Naive thymus-derived CD4-positive, alpha-beta T cell (primary cell): ENCODE measurements at places on chromosomes 12 and 14. TPM values are rescaled to one million over a fixed set of nuclear protein-coding genes. Genes with fewer than 3 reads are reported as not detected.

DNA sequence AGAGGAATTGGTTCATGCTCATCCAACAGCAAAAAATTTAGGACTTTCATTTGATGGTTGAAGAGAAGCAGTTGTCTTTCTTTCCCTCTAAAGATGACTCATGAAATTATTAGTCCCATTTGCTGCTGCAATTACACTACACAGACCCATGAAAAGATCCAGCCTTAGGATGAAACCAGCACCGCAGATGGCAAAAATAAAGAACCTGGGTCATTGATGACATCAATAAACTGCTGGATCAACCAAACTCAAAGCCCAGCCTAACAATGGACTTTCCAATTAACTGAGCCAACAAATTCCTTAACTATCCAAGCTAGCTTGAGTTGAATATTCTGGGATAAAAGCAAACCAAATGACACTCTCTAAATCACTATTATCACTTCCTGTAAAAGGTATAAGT lies 20.7 kb downstream of the DICER1 start:
- DNase-seq, result no peak

- DNase-seq, result no peak
Measured at GRCh38 chr12:106759526-106760183, 14.8 kb upstream of the RIC8B start.

SERPINA10 gene
- polyA plus RNA-seq, result not detected

SLC7A7 gene
- 1.1 TPM for polyA plus RNA-seq

GRCh38 chr12:85630851-85631250 lies 205.4 kb downstream of the RASSF9 start:
- DNase-seq, result no peak

DNA sequence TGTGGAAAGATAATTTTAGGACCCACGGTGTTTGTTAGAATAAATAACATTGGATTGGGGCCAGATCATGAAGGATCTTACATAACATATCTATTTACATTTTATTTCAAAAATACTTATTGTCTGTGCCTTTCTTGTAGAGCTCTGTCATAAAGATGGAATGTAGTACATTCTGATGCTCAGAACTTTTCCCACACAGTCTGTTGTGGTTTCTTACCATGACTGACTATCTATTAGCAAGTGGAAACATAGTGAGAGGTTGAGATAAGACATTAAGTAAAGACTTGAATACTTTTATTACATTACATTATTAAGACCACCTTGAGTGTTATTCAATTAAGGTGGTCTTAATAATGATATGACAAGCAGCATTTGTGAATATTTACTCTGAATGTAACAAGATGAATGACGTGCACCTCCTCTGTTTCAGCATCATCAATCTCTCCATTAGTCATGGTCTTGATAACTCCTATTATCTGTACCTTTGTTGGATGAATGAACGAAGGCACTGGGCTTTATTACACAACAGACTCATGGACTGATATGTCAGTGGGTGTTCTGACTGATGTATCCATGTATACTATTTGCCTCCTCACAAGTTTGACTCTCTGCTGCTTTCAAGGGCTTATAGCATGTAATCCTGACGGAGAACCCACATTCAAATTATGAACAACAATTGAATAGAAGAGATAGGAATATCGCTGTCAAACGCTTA lies 883.0 kb upstream of the FLRT2 start:
- DNase-seq, result no peak

RHEBL1 gene
- polyA plus RNA-seq, result 1.8 TPM

ALDH1L2 gene
- not detected for polyA plus RNA-seq

KRT86 gene
- polyA plus RNA-seq, result not detected

CCDC177 gene
- polyA plus RNA-seq, result not detected

CLEC2D gene
- polyA plus RNA-seq, result 319 TPM

DPF3 gene
- polyA plus RNA-seq, result 0.66 TPM

TAS2R42 gene
- not detected for polyA plus RNA-seq

MYH6 gene
- not detected for polyA plus RNA-seq

- DNase-seq, result no peak
Measured at GRCh38 chr14:32625211-32625610, 296.1 kb downstream of the AKAP6 start.

GRCh38 chr12:75890660-75891059 lies 140.9 kb downstream of the PHLDA1 start:
- DNase-seq, result no peak

DNA sequence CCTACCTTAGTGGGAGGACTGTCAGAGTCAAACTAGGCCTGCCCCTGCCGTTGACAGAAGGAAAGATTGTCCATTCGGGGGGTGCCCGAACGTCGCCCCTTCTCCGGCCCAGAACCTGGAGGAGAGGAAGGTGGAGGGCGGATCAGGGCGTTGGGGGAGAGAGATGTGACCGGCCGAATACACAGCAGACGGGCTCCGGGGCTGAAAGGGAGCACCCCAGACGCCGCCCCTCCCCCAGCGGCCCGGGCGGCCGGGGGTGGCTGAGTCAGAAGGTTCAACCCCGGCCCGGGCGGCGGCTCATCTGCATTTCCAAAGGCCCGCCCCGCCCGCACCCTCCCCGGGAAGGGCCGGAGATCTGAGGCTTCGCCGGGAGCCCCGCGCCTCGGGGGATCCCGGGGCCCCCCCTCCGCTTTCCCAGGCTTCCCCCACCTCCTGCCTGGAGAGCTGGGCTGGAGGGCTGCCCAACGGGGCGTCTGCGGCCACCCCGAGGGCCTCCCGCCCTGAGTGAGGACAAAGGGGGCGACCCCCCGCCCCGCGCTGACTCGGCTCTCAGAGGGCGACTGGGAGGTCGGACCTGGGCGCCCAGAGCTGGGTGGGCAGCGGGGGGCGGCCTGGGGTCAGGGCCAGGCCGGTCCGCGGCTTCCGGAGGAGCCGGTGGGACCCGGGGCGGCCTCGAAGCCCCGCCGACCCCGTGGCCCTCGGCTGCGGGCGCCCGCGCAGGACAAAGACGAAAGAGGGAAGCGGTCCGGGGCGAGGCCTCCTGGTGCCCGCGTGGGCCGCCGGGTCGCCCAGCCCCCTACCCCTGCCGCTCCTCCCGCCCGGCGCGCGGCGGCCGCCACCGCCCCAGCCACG lies 3.7 kb upstream of the SETD1B start:
- DNase-seq, result peak; percentile 53

- DNase-seq, result no peak
Measured at GRCh38 chr14:45526715-45527549, 273.9 kb upstream of the MIS18BP1 start.

GRCh38 chr12:116346741-116347140 lies 69.2 kb upstream of the MED13L start:
- no peak for DNase-seq

NEUROD4 gene
- polyA plus RNA-seq, result not detected

CABP1 gene
- not detected for polyA plus RNA-seq

DNA sequence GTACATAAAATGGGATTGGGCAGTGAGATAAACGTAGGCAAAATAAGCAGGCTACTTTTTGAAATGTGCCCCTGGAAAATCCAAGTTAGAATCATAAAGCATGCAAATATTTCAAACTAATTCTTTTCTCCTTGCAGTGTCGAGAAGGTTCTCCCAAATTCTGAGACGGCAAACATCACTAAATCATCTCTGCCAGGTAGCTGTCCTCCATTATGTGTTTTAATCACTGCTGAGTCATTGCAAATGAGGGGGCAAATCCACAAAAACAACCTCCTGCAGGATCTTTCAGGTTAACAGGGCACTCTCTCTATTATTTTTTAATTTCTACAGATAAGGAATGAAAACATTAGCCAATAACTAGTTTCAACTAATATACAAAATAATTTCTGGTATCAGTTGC lies 63.2 kb upstream of the RIC8B start:
- no peak for DNase-seq

GRCh38 chr12:110699591-110700445 lies 10.9 kb upstream of the HVCN1 start:
- DNase-seq, result no peak

- no peak for DNase-seq
Measured at GRCh38 chr12:19850346-19851065, 411.2 kb downstream of the AEBP2 start.

DTX1 gene
- 0.80 TPM for polyA plus RNA-seq

DNA sequence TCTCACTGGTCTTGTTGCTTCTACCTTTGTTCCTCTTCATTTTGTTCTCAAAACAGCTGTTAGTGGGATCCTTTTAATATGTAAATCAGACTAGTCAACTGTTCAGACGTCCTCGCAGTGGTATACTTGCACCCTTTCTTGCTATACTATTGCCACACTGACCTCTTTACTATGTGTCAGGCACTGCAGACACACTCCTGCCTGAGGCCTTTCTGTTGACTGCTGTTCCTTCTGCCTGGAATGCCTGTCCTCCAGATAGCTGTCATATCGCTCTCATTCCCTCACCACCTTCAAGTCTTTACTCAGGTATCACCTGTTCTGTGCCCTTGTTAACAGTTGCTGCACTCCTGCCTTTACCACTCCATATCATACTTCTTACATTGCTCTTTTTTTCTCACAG lies 90.0 kb upstream of the TMEM263 start:
- DNase-seq, result no peak

DNA sequence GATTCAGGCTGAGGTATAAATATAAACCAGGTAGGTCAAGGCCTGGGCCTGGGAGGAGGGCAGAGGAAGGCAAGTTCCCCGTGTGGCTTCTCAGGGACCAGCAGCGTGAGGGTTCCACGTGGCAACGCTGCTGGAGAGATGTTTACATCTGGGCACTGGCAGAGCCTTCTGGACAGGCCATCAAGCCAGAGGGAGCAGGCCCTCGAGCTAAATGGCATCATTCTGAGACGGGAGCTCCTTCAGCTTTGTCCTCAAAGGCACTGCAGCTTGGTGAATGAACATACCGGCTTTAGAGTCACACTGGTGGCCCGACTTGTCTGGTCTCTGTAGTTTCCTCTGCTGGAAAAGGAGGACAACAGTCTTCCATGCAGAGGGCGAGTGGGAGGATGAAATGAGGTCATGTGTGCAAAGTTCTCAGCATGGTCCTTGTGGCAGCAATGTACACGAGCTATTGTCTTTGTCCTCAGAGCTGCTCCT lies 231.3 kb downstream of the ZFP36L1 start:
- no peak for DNase-seq

DNA sequence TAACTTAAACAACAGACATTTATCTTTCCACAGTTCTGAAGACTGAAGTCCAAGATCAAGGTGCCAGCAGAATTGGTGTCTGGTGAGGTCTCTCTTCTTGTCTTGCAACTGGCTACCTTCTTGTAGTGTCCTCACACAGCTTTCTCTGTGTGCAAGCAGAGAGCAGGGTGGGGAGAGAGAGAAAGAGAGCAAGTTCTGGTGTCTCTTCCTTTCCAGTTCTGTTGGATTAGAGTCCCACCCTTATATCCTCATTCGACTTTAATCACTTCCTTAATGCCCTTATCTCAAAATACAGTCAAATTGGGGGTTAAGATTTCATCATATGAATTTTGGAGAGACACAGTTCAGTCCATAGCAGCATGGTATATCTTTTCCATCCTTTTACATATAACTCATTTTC lies 40.8 kb downstream of the DYRK2 start:
- no peak for DNase-seq

TTC9 gene
- 17.9 TPM for polyA plus RNA-seq

DNA sequence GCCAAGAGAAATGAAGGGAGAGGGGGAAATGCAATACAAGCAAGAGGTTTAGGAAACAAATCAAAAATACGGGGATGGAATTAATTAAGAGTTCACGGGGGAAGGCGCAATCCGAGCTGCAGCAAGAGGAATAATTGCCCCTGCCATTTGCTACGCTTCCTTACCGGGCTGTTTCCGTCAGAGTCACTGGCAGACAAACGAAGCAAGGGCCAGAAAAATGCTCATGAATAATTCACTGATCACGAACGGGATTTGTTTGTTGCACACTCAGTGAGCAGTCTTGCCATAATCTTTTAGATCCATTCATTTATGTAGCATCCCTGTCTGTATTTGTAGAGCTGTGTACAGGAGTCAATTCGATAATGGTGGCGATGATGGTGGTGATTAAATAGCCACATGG lies 39.0 kb downstream of the PLXNC1 start:
- no peak for DNase-seq

DNA sequence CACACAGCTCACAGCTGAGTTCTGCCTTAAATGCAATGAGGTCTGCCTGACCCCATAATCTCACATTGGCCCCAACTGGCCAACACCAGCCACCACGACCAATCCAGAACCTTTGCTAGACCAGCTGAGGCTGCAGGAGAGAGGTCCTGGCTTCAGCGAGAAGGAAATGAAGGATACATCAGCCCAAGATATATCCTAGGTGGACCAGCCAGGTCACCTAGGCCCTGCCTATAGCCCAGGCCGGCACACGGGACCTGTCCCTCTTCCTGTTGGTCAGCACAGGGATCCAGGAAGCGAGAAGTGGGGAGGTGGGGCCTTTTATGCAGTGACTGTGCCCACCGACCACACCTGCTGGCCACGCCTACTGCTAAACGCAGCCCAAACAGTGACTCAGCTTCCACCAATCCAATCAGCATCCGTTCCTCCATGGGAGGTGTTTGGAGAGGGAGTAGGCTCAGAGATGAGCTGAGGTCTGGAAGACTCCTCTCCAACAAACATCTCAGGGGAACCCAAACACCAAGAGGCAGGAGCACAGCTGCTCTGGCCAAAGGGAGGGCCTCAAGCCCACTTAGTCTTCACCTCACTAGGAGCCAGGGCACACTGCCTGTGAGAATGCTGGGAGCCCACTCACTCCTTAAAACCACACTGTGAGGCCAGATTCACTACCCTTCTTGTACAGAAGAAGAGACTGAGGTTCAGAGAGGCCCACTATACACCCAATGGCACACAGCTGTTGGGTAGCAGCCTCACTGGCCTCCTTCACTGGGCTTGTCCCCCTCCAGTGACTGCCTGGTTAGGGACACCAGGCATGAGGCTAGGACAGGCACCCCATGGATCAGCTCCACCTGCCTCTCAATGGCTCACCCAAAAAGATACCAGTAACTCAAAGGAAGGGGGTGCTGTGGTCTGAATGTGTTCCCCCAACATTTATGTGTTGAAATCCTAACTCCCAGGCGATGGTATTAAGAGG lies 51.3 kb upstream of the PPP2R5C start:
- no peak for DNase-seq

GRCh38 chr14:93946104-93946503 lies 19.0 kb downstream of the FAM181A start:
- DNase-seq, result no peak

GRCh38 chr12:66077542-66077941 lies 53.0 kb downstream of the LLPH start:
- DNase-seq, result no peak

- no peak for DNase-seq
Measured at GRCh38 chr12:28390206-28390605, 199.9 kb downstream of the CCDC91 start.

GRCh38 chr14:25103271-25103670 lies 53.3 kb upstream of the STXBP6 start:
- no peak for DNase-seq

ANKS1B gene
- not detected for polyA plus RNA-seq

- no peak for DNase-seq
Measured at GRCh38 chr14:54229136-54229535, 167.7 kb upstream of the CDKN3 start.

GRCh38 chr14:52325126-52325525 lies 11.0 kb downstream of the PTGER2 start:
- no peak for DNase-seq

DNA sequence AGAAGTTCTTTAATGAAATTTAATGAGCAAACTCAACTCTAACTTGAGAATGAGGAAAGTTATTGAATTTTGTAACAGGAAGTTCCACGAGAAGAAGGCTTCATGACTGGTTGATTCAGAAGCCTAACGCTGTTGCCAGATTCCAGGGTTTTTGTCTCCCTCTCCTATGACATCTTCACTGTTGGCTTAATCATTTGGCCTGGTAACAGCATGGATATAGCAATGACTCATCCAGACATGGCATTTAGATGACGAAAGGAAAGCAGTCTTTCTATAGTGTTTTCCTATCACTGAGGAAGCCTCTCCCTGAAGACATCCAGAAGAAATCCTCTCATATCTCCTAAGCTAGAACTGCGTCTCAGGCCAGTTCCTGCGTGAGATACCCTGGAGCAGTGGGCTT lies 9.4 kb upstream of the KCNA1 start:
- DNase-seq, result no peak

CDCA4 gene
- polyA plus RNA-seq, result 12.1 TPM
